ENCODE measurements at places on chromosomes 3 and 15. TPM values are rescaled to one million over a fixed set of nuclear protein-coding genes. Genes with fewer than 3 reads are reported as not detected.

The CTXND1 gene
- 0.05 TPM for polyA plus RNA-seq

The GOLGA8T gene
- not detected for polyA plus RNA-seq

The GRM7 gene
- polyA plus RNA-seq, result 0.56 TPM

The DUOX1 gene
- polyA plus RNA-seq, result 0.73 TPM

The PATL2 gene
- polyA plus RNA-seq, result 0.10 TPM

The SNX4 gene
- polyA plus RNA-seq, result 13.8 TPM

The RAP2B gene
- polyA plus RNA-seq, result 21.8 TPM

The ANKRD63 gene
- polyA plus RNA-seq, result not detected

The ARNT2 gene
- polyA plus RNA-seq, result 3.9 TPM

The GUCA1C gene
- not detected for polyA plus RNA-seq

The CACNA2D2 gene
- 4.7 TPM for polyA plus RNA-seq

The CP gene
- polyA plus RNA-seq, result 3.6 TPM

The IL17RB gene
- 6.9 TPM for polyA plus RNA-seq
